ENCODE measurements at places on chromosomes 7 and 10. TPM values are rescaled to one million over a fixed set of nuclear protein-coding genes. Genes with fewer than 3 reads are reported as not detected.

Gene CYTH3
- 5.8 TPM for polyA plus RNA-seq

Gene CTTNBP2
- polyA plus RNA-seq, result not detected

DNA sequence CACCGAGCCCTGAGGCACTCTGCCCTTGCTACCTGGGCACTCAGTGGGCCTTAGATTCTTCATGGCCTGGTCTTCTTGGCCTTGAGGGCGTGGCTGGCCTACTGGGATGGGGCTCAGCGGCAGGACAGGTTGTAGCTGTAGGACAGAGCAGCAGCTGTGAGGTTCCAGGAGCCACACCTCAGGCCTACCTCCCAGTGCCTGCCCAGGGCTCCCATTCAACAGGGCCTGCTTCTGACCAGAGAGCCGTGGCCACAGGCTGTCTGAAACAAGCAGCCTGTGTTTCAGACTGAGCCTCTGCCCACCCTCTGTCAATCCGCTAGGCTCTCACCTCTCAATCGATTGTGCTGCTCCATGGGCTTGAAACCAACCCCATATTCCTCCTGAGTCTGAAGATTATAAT is 928.0 kb upstream of the ZNF722 start:
- DNase-seq, result no peak

- DNase-seq, result no peak
Measured at GRCh38 chr10:62076891-62077290, 175.4 kb downstream of the ARID5B start.

DNA sequence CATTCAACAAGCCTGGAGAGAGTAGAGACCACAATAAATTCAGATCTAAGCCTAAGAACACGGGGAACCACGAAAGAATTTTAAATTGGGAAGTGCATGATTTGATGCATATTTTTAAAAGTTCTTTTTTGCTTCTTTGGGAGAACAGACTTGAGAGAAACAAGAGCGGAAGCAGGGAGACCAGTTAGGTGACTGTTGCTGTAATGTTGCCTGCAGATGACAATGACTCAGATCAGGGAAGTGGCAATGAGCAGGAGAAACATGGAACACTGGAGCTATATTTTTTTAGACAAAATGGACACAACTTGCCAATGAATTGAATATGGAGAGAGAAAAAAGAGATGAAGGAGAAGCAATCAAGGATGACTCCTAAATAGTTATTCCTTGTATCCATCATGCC is 125.1 kb downstream of the RAPGEF5 start:
- DNase-seq, result no peak

Measured in immature natural killer cell (primary cell).